ENCODE measurements at places on chromosomes 11 and 22.

DNA sequence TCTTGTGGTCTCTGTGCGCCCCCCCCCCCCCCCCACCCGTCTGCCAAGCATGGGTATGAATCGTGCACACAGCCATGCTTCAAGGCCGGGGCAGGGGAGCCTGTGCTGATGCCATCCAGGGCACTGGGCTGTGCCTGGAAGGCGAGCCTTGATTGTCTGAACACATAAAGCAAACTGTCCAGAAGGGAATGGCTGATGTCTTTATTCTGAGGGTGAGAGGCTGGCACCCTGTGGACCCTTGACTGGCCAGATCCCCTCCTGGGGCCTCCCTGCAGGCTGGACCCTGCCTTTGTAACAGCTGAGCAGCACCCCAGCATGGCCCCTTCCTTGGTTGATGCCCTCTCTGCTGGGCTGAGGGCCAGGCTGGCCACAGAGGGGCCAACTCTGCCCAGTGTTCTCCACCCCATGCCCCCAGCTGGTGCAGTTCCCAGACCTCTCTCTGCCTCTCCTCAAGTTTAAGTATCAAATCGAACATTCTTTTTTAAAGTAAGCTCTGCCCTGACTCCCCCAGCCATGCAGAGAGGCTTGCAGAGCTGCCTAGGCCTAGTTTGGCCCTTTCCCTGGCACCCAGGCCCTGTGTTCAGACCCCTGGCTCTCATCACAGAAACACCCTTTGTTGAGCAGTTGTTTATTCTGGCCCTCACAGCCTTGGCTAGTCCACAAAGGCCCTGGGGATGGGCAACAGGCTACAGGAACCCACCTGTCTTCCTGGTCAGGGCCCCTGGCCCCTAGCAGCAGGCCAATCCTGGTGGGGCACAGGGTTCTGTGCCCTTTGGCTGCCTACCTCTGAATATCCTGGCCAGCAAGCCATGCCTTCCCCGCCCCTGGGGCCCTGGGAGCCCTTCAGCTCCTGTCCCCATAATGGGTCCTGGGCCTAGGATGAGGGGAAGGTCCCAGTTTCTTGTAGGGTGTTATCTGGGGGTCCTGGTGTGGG is 3.9 kb upstream of the RANBP1 start:
- peak; percentile 64 for DNase-seq

DNA sequence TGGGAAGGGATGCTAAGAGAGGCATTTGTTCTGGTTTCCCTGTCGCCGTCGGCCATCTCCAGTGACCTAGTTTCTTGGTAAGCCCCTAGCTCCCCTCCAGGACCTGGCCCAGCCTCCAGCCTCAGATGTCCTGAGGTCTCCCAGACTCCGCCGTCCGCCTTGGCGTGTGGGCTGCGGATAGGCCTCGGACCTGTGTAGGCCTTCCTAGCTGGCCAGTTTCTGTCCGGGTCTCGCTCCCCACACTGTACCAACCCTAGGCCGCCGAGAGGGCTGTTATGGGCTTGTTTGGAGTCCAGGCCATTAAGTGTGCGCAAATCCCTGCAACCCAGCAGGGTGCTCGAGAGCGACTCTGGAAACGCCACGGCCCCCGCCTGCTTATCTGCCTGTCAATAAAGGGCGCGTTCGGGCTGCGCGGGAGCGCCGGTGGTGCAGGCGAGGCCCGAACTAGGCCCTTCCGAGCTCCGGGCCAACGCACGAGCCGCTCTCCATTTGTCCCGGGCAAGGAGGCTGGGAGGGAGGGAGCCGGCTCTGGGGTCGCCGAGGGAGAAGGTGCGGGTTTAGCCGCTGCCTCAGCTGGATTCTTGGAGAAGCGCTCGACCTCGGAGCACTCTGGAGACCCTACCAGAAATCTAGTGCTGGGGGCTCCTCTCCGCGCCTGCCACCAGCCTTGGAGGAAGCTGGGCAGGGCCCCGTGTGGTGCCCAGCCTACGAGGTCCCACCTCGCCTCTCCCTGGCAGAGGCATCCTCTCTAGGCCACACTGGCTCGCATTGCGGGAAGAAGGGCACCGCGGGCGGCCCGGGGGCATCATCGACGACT is 8.7 kb upstream of the PAX6 start:
- DNase-seq, result no peak

DNA sequence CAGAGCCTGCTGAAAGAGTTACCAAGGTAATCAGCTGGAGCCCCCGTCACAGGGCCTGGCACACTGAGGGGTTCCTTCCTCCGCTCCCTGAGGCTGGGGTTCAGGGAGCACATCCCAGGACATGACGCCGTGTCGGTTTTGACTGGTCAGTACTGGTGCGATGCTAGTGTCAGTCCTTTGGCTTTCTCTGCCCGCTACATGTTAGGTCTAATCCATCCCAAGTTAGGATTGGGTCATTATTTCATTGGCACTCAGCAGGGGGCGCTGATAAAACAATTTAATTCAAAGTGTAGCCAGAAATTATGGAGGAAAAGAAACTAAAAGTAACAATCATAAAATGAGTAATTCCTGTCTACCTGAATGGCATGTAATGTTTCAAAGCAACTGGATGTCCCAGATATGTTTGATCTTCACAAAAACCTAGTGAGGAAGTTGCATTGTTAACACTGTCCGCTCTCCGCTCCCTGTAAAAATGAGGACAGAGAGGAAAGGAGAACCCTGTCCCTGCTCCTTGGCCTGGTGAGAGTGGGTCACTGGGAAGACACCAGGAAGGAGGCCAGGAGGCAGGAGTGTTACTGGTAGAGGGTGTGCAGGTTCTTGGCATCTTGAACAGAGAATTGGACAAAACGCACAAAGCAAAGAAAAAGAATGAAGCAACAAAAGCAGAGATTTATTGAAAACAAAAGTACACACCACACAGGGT is 27.1 kb downstream of the TSKU start:
- no peak for DNase-seq

- peak; percentile 32 for DNase-seq
These were observed 11.1 kb downstream of the IGHMBP2 start for GRCh38 chr11:68914761-68915160.

- no peak for DNase-seq
These were observed 79.6 kb upstream of the NECTIN1 start for GRCh38 chr11:119808407-119809185.

- DNase-seq, result no peak
These were observed 71.4 kb upstream of the GRK3 start for GRCh38 chr22:25492841-25493734.

GRCh38 chr22:16601437-16602223 is 9.0 kb upstream of the CCT8L2 start:
- DNase-seq, result no peak

- DNase-seq, result no peak
These were observed 1.4 kb upstream of the BATF2 start for GRCh38 chr11:64998141-64998540.

DNA sequence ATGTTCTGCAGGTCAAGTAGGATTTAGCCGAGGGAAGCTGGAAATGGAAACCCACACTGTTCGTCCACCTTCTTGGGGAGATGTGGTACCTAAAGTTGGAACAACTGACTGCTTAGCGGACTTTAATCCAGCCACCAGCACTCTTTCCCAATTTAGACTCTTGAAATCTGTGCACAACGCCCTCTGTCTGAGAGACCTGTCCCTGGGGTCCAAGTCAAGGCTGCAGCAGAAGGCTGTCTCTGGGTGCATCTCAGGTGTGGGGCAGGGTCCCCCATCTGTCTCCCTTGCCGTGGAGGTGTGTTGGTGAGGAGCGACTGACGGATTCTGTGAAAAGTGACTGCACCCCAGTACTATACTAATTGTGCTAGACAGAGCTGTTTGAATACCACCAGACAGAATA is 168.2 kb upstream of the CADM1 start:
- DNase-seq, result no peak

DNA sequence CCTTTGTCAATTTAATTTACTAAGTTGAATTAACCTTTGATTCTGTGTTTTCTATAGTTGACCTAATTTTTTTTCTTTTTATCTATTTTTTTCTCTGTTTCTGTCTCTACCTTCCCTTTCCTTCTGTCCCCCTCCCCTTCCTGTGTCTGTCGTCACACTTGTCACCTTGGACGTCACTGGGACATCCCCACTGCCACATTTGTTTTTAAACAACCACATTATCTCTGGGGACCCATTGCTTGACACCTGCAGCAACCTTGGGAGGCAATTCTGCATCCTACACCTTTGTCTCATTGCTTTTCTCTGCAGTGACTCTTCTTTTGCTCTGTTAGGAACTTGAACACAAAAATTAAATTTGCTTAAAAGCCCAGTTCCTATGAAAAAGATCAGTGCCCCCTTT is 51.8 kb upstream of the TTC12 start:
- no peak for DNase-seq

- no peak for DNase-seq
These were observed 67.6 kb downstream of the BLID start for GRCh38 chr11:122048401-122048800.

DNA sequence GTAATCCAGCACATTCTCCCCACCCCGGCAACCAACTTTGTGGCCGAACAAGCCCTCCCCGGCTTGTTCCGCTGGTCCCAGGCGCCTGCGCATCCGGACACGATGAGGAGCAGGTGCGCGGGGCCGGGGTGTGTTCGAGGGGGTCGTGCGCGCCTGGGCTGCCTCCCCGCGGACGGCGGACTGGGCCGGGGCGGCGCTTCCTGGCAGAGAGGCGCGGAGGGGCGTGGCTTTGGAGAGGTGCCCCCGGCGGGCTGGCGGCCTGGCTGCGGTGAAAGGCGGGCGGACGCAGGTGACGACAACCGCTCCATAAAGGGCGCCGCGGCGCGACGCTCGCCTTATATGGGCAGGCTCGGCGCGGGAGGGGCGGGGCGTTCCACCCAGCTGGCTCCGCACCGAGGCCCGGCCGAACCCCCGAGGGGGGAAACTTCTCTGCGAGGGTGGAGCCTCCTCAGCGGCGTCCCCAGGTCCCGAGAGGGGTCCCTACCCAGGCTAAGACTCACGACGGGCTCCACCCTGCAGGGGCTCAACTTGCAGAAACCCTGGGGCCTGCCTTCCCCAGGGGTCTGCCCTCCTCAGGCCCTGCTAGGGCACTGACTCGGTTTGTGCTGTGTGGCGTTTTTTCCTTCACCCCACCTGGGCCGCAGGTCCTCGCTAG is 26.4 kb downstream of the TXN2 start:
- DNase-seq, result peak; percentile 92

GRCh38 chr11:5624489-5625279 is at the start of gene TRIM34:
Gene TRIM34, plus strand, starts transcription at chr11:5625001. Its CDS starts 7,331 bp downstream, at chr11:5632332.
- no peak for DNase-seq

- DNase-seq, result no peak
These were observed 34.0 kb upstream of the TFIP11 start for GRCh38 chr22:26546282-26546681.

- no peak for DNase-seq
These were observed 67.9 kb downstream of the PIWIL4 start for GRCh38 chr11:94635072-94635471.

- no peak for DNase-seq
These were observed 19.4 kb downstream of the LAYN start for GRCh38 chr11:111559800-111560464.

DNA sequence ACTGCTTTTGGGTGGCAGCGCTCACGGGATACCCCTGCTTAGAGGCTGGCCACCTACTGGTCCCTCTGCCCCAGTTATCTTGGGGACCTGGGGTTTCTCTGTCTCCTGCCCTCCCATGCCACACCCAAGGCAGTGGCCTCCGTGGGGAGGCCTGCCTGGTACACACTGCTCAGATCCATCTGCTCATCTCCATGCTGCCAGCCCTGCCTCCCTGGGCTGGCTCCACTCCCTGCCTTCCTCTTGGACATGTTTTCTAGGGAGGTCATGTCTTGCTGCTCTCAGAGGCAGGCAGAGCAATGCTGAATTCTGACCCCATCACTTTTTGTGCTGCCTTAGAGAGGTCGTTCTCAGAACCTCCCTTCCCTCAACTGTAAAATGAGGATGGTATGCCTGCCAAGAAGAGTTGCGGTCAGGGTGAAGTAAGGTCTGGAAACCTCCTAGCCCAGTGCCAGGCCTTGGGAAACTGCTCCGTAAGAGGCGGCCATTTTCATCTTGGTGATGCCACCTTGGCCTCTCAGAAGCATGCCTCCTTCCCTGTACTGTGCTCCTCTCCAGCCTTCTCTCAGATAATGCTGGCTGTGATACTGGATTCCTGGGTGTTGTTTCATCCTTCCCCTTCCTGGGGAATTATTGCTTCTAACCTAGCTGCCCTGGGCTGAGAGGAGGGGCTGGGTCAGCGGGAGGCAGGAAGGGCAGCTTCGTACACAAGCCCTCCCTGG is 186.4 kb upstream of the ZBED5 start:
- no peak for DNase-seq

DNA sequence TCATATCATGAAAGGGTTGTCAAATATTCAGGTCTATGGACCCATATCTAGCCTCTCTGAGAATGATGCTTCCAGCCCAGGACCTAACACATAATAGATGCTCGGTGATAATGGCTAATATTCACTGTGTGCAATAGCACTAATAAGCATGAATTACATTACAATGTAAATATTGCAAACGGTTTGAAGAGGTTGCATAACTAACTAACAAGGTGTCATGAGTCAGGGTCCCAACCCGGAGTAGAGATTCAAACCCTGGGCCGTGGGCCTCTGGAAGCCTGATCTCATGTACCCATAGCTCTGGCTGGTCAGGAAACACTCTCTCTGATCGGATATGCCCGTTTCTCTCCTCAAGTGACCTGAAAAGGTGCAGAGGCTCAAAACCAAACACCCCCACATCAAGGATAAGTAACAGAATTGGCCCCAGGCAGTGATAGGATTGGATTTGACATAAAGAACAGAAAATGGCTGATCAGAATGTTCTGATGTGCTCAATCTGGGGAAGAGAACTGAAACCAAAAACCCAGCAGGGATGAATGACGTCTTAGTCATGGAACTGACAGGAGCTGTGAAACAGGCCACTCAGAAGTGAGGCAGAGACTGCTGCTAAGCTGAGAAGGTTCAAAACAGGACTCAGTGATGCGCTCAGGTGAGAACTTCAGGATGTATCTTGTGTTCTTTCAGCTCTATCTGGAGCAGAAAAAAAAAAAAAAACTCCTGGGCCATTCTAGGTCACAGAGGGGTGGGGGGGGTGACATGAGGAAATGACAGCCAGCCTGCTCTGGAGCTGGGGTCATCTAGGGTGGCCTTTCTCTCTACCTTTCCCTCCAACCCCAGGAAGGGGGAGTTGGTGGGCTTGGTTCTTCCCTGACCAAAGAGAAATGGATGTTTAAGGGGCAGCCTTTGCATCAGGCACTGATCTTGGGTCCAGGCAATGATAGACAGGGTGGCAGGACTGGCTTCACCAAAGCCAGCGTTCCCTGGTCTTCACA is 6.6 kb upstream of the KCTD17 start:
- no peak for DNase-seq

DNA sequence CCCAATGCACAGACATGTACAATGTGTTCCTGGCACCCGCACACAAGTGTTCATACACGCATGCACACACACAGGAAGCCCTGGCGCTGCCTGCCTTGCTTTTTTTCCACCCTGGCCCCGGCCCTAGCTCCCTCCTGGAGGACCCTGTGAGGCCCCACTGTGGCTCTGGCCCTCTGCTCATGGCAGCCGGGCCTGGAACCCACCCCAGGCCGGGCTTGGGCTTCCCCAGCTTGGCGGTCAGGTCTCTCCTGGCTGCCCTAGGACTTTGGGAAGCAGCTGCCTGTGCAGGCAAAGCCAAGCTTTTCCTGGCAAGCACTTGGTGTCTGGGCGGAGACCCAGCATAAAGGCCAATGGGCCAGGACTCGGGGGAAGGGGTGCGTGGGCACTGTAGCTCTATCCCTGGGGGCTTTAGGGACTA is 30.5 kb downstream of the CD82 start:
- DNase-seq, result no peak

- no peak for DNase-seq
These were observed 20.6 kb upstream of the SCGB1D1 start for GRCh38 chr11:62169448-62169847.

GRCh38 chr11:119447664-119448242 is 24.8 kb upstream of the THY1 start:
- no peak for DNase-seq

GRCh38 chr11:57978686-57979531 is 44.8 kb upstream of the OR9Q1 start:
- no peak for DNase-seq

- DNase-seq, result no peak
These were observed 20.3 kb downstream of the ZC3H12C start for GRCh38 chr11:110113505-110113904.
